ENCODE measurements at places on chromosomes 7 and 10.

DNA sequence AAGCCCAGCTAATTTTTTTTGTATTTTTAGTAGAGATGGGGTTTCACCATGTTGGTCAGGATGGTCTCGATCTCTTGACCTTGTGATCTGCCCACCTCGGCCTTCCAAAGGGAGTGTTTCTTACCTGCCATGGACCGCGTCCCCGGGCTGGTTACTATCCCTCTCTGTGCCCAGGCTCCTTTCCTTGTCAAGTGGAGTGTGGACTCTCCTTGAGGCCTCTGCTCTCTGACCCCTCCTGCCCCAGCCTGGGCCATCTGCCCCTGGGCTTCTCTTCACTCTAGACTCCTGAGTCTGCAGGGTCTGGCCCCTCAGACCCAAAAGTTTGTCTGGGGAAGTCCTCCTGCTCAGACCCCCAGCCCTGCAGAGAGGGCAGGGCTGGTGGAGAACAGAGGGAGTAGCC lies 20.7 kb downstream of the NEURL1 start:
- no peak for DNase-seq

DNA sequence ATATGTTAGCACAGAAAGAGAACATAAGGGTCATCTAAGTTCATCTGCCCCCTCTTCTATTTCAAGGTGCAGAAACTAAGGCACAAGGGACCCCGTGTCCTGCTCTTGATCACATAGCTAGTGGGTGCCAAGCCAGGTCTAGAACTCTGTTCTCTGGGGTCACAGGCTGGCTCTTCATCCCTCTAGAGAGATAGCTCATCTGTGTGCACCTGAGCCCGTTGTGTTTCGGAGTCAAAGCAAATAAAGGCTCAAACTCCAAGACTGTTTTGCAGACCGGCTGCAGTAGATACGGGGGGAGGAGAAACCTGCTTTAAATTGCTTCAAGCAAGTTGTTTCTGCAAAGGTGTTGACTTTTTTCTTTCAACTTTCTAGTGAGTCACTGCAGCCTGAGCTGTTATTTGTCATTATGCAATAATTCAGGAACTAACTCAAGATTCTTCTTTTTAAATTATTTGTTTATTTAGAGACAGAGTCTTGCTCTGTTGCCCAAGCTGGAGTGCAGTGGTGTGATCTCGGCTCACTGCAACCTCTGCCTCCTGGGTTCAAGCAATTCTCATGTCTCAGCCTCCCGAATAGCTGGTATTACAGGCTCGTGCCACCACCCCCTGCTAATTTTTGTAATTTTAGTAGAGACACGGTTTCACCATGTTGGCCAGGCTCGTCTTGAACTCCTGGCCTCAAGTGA lies 6.5 kb downstream of the BLVRA start:
- no peak for DNase-seq

DNA sequence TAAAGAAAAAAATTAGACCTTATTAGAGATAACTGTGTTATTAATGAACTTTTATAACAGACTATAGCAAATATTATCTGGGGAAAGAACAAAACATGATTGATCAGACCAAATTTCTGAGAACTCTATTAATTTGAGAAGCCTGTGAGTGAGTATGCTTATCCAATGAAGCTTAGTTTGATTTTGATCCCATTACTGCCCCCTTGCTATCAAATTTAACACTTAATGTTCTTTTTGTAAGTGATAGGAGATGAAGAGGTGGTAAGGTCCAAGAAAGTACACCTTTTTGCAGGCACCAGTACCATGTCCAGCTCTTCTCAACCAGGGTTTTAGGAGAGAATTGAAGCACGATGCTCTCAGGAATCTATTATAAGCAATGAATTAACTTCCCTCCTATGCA lies 49.9 kb downstream of the ZNF365 start:
- no peak for DNase-seq

- DNase-seq, result no peak
Measured at GRCh38 chr10:44466236-44466635, 81.3 kb upstream of the CXCL12 start.

DNA sequence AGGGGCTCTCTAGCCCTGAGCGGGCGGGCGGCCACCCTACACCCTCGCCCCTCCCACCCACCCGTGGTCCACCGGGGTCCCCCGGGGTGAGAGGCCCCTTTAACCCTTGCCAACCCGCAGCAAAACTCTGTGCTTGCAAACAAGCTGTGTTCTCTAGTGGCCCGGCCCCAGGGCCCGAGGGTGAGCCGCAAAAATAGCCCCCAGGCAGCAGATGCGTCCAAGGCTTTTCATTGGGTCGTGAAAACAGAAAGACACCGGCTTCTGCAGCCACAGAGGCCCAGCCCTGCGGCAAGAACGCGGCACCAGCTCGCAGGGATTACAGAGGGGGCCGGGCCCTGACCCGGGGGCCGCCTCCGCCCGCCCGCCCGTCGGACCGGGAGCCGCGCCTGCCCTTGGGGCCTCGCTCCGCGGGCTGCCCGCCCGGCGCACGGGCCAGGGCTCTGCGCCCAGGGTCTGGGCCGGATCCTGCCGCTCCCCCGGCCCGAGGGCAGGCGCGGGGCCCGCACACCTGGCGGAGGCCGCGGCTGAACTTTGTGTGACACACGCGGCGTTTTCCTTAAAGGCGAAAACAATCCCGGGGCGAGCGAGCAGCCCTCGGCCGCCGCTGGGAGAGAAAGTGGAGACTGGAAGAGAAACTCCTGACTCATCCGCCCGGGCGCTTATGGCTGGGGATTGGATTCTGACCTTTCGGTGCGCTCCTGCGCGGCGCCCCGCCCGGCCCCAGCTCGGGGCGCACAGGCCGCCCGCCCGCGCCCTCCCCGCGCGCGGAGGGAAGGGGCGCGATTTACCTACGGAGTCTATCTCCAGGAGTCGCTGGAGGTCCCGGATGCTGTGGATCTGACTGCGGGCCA lies 2.8 kb downstream of the PDGFA start:
- DNase-seq, result no peak

DNA sequence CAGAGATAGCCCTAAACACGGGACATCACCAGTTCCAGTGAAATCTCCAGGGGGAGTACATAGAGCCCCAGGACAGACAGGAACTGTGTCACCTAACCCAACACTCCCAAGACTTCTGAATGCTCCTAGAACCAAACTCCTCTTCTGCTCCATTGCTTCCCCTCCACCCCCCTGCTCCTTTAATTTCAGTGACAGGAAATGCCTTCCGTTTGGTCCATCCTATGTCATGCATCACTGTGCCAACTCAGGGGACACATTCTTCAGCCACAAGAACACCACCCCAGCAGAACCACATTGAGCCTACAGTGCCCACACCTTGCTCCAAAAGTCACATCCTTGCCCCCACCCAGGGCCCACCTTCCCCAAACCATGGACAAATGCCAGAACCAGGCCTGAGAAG lies 100.5 kb downstream of the KCNMA1 start:
- no peak for DNase-seq

- no peak for DNase-seq
Measured at GRCh38 chr7:117848941-117849340, 24.3 kb downstream of the CTTNBP2 start.

DNA sequence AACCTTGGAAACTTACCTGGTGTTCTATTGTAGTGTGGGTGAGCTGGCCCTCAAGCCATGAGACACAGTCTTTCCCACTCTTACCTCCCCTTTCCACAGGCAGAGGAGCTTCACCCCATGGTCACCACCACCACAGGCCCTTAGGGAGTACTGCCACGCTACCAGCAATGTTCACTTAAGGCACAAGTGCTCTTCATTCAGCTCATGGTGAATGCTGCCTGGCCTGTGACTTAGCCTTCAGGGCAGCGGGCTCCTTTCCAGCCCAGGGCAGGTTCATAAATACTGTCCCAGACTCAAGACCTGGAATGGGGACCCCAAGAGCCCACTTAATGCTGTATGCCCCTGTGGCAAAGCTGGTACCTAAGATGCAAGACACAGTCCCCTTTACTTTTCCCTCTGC lies 109.4 kb downstream of the MYO3A start:
- DNase-seq, result no peak

DNA sequence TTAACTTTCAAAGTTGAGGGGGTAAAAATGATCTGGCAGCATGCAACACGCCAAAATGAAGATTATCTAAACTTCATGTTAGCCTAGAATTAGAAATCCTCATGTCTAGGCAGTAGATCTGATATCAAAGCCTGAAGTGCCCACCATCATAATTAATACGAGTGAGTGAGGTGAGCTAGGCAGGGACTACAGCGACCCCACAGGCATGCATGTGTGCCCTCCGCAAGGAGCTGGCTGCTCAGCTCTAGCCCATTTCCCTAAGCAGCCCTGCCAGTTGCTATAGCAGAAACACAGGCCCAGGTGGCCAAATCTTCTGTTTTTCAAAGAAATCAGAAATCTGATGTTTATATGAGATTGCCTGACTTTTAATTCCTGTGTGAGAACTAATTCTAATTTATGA lies 93.1 kb upstream of the IFRD1 start:
- DNase-seq, result no peak

GRCh38 chr7:96097835-96098234 lies 224.1 kb downstream of the SLC25A13 start:
- DNase-seq, result no peak

DNA sequence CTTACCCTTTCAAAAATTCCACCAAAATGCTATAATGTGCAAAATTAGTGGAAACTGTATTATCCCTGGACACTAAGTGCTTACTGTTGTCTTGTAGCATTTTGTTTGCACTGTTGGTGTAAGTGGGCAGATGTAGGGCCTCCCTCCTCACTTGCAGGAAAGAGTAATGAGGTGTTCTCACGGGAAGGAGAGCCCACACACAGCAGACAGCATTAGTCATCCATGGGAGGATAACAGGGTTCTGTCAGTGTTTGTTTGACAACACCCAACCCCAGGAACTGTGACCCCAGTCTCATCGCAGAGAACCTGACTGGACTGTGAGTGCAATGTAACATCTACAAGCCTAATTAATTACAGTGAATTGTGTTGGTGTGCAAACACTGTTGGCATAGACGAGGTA lies 58.7 kb upstream of the VSTM2A start:
- no peak for DNase-seq

DNA sequence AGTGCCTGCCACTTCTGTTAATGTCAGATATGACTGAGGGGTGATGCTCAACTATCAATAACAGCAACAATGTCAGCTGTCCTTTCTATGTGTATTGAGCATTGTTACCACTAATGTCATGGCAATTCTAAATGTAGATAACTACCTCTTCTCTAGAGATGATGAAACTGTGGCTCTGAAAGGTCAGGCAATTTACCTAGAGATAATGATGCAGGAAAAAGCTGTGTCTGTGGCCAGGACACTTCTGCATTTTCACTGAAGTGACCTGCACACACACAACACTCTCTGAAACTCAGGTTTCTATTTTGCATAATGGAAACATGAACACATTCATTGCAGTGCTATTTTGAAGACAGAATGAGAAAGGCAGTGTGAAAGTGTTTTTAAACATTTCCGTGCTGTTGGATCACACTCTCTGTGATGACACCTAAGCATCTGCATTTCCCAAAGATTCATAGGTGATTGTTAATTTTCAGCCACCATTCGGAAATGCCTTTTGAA lies 148.2 kb downstream of the KCND2 start:
- DNase-seq, result no peak

GRCh38 chr7:156174428-156174827 lies 362.2 kb upstream of the SHH start:
- no peak for DNase-seq

- DNase-seq, result no peak
Measured at GRCh38 chr7:156606691-156607331, 33.8 kb upstream of the RNF32 start.

All from activated CD4-positive, alpha-beta memory T cell treated with anti-CD3 and anti-CD28 coated beads, Interleukin-2, amount 10 ng/mL, durations not matched to agents 7 days and 5 days (primary cell).